HuH-7.5 (cell line): ENCODE measurements at places on chromosomes 1 and 21.

GRCh38 chr1:245686446-245687030 lies 531.8 kb downstream of the KIF26B start:
- DNase-seq = no peak

- peak; percentile 20 for DNase-seq
Measured at GRCh38 chr1:94416901-94417727, 1.1 kb upstream of the ABCD3 start.

GRCh38 chr1:94011129-94011528 lies 101.9 kb upstream of the GCLM start:
- no peak for DNase-seq

DNA sequence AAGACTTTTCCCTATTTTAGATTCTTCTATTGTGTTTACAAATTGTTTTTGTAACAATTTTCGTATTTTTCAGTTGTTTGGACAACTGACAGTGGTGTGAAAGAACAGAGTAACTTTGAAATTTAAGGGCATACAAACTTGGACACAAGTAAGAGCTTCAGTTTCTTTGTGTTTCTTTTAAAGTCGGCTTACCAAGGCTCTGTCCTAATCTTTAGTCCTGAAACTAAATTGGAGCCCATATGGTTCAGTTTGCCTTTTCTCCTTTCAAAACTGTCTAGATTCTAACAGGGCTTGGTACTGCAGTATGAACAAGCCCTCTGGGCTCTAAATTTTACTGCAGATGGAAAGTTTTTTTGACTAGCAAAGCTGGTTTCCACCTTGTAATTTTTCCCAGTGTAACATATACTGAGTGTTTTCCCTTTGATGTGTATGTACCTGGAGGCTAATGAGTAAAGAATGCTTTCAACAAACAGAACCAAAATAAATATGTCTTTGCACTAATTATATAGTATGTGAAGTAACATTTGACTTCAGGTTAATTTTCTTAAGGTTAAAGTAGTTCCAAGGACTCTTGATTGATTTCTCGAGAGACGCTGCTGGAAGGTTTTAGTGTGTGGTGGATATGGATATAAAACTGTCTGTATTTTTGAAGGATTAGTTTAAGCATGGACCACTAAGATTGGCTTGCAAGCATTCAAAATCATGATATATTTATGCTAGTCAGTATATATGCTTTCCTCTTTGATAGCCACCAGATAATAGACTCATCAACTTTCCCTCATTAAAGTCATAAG lies 4.1 kb downstream of the SNX27 start:
- no peak for DNase-seq

GRCh38 chr1:203098445-203098844 lies 12.6 kb upstream of the MYOG start:
- no peak for DNase-seq
